Stimulated activated CD4-positive, alpha-beta T cell treated with anti-CD3 and anti-CD28 coated beads, Interleukin-12 subunit alpha, Interleukin-12 subunit beta, amount 100 ng/mL, for 48 hours (primary cell): ENCODE measurements at places on chromosomes 2 and 18.

GRCh38 chr18:68229351-68229750 is 485.6 kb downstream of the TMX3 start:
- no peak for DNase-seq

- DNase-seq: no peak
These were observed 92.1 kb downstream of the GALNT1 start for GRCh38 chr18:35673682-35674081.

DNA sequence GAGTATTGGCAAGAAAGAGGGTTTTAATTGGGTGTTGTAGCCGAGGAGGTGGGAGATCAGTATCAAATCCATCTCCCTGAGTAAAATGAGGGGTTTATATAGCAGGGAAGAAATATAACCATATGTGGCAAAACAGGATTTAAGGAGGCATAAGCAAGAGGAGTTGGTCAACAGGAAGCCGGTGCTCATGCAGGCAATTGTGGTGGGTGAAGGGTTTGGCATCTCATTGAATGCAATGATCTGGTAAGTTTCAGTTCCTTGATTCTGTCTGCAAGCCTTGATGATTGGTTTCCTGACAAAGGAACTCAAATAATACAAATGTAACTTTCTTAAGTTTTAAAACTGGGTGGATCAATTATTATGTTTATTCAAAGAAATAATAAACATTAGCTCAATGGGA is 564.4 kb upstream of the LINC00305 start:
- DNase-seq: no peak

DNA sequence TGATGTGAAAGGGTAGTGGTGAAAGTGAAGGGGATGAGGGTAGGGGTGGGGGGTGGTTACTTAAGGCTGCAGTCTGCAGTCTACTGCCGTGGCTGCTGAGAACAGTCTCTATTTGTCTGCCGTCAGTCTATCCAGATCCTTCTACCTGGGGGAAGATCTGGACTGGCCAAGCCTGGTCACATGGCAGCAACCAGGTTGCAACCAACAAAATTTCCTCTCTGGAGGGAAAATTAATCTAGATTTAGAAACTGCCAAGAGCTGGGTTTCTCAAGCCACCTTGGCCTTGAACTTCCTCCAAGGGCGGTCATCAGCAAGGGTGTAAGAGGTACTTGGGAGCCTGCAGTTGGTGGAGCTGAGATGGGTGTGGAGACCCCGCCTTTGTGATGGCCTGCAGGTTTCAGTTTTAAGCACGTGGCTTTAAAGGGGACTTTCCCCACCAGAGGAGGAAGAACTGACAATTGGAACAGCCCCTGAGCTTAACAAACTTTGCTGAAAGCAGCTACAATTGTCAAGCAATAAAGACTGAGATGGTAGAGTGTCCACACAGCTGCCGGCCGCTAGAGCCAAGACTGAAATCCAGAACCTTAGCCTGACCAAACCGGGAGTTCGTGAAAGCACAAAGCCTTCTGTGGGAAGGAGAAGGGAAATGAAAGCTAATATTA is 31.4 kb upstream of the KCMF1 start:
- DNase-seq: peak; percentile 72

GRCh38 chr2:167925758-167926157 is 321.6 kb downstream of the STK39 start:
- DNase-seq: no peak

- peak; percentile 38 for DNase-seq
These were observed 180.4 kb downstream of the MBD5 start for GRCh38 chr2:148201075-148202004.

- DNase-seq: peak; percentile 19
These were observed 1.4 kb downstream of the TRIB2 start for GRCh38 chr2:12718015-12718671.

- DNase-seq: no peak
These were observed 28.1 kb downstream of the TFCP2L1 start for GRCh38 chr2:121256720-121257479.

- DNase-seq: no peak
These were observed 21.2 kb upstream of the UGGT1 start for GRCh38 chr2:128069769-128070168.

GRCh38 chr18:3424280-3424890 is 25.6 kb upstream of the TGIF1 start:
- no peak for DNase-seq

DNA sequence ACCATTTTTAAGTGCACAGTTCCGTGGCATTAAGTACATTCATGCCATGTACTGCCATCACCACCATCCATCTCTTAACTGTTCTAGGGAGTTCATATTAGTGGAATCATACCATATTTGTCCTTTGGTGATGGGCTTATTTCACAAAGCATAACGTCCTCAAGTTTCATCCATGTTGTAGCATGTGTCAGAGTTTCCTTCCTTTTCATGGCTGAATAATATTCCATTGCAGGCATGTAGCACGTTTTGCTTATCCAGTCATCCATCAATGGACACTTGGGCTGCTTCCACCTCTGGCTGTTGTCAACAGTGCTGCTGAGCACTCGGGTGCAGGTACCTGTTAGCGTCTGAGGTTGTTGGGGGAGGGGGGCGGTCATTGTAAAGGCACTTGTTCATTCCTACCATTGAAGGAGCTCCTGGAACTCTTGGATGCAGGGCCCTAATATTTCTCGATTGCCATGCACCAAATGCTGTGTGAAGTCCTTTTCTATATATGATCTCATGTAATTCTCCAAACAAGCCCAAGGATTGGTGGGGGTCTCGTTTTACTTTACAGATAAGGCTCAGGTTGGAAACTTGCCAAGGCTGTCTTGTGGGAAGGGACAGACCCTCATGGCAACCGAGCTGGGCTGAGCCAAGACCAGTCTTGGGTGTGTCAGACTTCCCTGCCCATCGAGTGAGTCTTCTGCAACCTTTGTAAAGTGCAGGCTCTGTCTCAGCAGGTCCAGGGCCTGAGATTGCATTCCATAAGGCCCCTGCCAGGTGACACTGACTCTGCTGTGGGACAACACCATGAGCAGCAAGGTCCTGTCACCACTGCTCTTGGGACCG is 42.9 kb upstream of the SH3RF3 start:
- no peak for DNase-seq

- DNase-seq: no peak
These were observed 929.5 kb downstream of the ERBB4 start for GRCh38 chr2:211609127-211609526.

DNA sequence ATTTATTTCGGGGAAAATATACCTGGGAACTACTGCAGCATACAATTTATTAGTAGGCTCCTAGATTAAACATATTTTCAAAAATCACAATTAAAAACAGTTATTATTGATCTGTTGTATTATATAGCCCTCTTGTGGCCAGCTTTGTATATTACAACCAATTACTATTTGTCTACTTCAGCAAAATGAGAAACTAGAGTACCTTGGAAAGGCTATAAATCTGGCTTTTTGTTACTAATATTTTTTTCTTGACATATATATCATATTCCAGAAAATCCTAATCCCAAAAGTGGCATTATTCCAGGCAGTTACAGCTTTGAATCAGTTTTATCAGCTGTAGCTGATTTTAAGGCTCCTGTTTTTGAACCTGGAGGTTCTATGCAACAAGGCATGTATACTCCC is 101.2 kb downstream of the UBR3 start:
- DNase-seq: no peak

DNA sequence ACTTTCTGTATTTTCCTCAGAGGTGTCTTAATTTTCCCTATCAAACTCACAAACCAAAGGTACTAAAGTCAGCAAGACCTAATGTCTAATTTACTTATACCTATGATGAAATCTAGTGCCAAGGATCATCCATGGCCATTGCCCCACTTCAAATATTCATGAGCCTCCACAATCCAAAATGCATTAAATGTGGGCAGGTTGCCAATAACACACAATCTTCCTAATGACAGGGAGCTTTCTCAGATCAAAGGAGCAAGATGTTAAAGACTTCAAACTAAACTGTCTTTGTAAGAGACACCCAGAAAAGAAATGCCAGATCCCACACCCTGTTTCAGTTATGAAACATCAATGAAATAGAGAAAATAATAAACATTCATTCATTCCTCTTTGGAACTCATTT is 143.2 kb downstream of the TMEFF2 start:
- DNase-seq: no peak

DNA sequence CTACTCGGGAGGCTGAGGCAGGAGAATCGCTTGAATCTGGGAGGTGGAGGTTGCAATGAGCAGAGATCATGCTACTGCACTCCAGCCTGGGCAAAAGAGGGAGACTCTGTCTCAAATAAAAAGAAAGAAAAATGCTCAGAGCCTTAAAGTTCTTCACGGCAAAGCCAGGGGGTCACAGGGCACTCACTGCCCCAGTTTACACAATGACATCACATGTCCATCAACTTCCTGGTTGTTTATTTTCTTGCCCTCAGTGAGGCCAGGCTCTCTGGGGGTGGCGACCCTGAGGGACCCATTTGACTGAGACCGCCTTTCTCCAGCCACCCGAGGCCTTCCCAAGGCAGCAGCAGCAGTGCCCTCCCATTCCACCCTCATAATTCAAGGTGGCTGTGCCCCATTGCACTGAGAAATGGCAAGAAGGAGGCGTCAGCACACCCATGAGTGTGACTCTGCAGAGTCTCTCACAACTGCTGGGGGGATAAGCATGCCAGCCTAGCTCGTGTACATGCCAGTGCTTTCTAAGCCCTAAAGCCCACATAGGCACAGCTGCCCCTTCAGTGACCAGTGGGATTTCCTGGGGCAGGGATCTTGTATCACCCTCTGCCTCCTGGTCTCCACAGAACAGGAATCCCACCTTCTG is 50.0 kb downstream of the SFXN5 start:
- no peak for DNase-seq

DNA sequence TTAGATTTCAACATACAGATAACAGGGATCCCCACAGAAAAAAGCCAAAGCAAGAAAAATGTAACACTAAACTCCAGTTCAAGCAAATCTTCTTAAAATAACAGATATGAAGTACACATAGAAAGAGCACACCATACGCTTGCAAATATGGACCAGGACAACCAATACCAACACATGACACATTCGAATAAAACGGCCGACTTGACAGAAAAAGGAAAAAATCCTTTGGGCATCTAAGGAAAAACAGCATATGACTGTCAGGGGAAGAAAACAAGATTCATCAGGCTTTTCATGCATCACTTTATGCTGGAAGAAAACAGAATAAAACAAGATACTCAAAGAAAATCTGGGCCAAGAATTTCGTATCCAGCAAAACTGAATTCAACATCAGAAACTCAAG is 16.0 kb downstream of the RNASEH1 start:
- no peak for DNase-seq

GRCh38 chr2:174666312-174666711 is 68.7 kb upstream of the WIPF1 start:
- DNase-seq: no peak

GRCh38 chr2:217650229-217650628 is 352.6 kb downstream of the TNS1 start:
- no peak for DNase-seq

GRCh38 chr2:88810017-88810416 is 118.5 kb downstream of the RPIA start:
- DNase-seq: no peak

- DNase-seq: no peak
These were observed 8.0 kb downstream of the HDAC4 start for GRCh38 chr2:239392688-239393387.

- no peak for DNase-seq
These were observed 587.4 kb upstream of the SETBP1 start for GRCh38 chr18:44093253-44093652.

DNA sequence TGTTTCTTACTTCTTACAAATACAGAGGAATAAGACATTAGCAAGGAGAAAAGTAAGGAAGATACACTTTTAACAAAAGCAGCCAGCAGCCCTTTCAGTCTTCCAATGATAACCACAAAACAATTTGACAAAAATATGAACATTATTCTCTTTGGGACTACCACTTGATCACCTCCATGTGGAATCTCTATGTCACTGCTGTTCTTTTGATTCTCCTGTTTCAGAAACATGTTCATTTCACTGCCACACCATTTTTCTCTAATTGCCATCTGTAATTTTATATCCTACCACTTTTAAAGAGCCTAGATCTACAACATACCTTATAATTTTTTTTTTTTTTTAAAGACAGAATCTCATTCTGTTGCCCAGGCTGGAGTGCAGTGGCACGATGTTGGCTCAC is 10.9 kb downstream of the INO80D start:
- DNase-seq: no peak

DNA sequence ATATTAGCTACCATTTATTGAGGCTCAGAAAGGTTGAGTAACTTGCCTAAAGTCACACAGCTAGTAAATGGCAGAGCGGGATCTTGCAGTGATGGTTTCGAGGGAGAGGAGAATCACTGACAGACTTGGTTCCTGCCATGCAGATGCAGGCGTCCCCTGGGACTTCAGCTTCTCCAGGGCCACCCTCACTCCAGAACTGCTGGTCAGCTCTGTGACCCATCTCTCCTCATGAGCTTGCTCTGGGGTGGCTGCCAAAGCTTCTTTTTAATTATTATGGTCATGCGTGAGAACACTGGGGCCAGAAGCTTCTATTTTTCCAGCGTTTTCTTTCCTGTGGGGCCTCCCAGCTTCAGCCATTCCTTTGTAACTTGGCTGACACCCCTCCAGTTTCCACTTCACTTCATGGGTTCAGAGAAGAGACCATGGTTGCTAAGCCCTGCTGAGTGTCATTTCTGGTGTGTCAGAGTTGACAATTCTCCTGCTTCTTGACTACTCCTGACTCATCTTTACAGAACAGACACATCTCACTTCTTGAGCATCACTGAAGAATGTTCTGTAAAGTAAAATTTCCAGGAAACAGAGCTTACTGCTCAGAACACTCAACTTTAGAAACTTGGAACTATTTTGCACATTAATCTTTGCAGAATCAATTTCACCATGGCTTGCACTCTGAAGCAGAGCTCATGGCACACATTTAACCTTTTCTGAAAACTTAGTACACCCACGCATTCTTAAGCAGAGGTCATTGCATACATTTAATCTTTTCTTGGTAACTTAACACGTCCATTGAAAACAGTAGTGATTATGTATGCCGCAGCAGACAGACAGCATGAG is 70.4 kb downstream of the IL1R2 start:
- peak; percentile 34 for DNase-seq

GRCh38 chr2:174023591-174024523 is 58.7 kb upstream of the SP3 start:
- peak; percentile 53 for DNase-seq

GRCh38 chr2:236250909-236251579 is 13.2 kb downstream of the ASB18 start:
- no peak for DNase-seq

DNA sequence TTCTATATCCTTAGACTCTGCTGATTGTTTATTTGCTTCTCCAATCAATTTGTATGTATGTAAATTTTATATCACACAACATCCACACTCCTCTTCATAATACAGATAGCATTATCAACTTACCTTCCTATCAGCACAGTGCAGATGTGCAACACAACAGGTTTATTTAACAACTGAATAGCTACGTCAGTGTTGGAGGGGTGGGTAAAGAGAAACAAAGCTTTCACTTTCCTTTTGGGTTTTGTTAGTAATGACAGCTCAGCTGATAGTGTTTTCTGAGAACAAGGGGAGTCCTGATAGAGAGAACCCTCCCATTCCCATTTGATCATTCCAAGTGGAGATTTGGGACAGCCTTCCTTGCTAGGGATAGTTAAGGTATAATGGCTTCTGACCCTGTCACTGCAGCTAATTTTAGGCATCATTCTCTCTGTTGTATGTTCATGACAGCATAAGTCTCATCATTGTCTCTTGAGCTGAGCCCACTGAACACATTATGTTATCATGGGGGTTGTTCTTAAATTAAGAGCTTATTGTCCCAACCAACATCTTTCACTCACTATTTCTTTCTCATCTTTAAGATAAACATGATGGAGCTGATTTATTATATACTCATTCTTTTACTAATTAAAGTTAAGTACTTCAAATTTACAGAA is 227.7 kb downstream of the GPD2 start:
- no peak for DNase-seq
